Activated B cell treated with CpG ODN at 0.5 μM for 24 hours (primary cell): ENCODE measurements at places on chromosomes 1 and 21. TPM values are rescaled to one million over a fixed set of nuclear protein-coding genes. Genes with fewer than 3 reads are reported as not detected.

SLC16A4 gene
- total RNA-seq = 0.89 and 1.3 TPM in 2 replicates

WNT3A gene
- not detected in 2 replicates for total RNA-seq

DISC1 gene
- total RNA-seq = 2.4 TPM in 2 replicates

MROH9 gene
- total RNA-seq = not detected in 2 replicates

FOXO6 gene
- 0.12 and 0.55 TPM in 2 replicates for total RNA-seq

GPR25 gene
- total RNA-seq = 0.86 and 1.6 TPM in 2 replicates

TSPEAR gene
- not detected in 2 replicates for total RNA-seq

- H3K4me3 ChIP-seq = no peak overlapping the region
- H3K27ac ChIP-seq = no peak overlapping the region
- no peak for DNase-seq
These were observed 132.4 kb downstream of the PROX1 start for GRCh38 chr1:214120191-214120590.

DNA sequence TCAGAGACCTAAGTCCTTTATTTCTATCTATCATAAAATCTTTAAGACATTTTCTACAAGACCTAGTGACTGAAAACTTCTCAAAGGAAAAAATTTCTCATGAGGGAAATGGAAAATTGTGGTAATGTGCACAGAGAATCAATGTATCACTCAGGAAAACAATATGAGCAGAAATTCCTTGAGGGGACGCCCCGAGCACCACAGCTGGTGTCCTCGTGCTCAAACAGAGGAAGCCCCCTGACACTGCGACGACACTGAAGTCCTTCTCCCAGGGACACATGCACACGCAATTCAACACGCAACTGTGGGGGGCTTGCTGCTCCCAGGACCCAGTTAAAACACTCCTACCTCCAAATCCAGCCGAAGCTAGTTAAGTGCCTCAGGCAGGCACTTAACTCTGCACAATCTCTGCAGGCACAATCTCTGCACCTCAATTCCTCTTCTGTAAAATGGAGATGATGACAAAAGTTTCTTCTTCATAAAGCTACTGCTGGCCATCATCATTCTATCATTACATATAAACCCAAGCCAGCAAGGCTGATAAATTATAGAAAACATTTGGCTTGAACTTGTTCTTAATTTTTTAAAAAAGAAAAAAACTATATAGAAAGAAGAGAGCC, 16.0 kb downstream of the ZBTB17 start:
- no peak for DNase-seq
- peaks cover 30% of the 10 kb centered on the region for H3K36me3 ChIP-seq
- H3K4me1 ChIP-seq = peaks cover 83% of the 10 kb centered on the region
- H3K4me3 ChIP-seq = no peak overlapping the region
- H3K27me3 ChIP-seq = no peaks in the 10 kb centered on the region
- peak overlapping the region; percentile 69 for H3K27ac ChIP-seq

GRCh38 chr1:37931102-37931360, 15.8 kb downstream of the INPP5B start:
- no peaks in the 10 kb centered on the region for H3K27me3 ChIP-seq
- H3K36me3 ChIP-seq = peaks cover 26% of the 10 kb centered on the region
- H3K27ac ChIP-seq = peak overlapping the region; percentile 87
- no peak for DNase-seq

DNA sequence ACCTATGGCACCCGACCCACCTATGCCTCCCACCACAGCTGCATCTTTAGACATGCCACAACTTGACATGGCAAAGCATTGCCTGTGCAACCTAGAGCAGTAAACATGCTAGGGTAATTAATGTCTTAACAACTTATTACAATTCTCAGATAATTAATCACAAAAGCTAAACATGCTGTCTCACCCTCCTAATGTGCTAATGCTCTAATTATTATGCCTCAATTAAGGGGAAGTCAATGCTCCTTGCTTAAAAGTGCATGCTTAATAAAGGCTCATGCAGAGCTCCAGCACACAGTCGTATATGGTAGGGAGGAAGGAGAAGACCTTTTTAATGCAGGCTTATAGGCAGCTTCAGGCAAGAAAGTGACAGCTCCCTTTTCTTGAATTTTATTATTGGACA, 396.0 kb downstream of the SEC16B start:
- no peak overlapping the region for H3K4me3 ChIP-seq
- H3K36me3 ChIP-seq = no peaks in the 10 kb centered on the region
- no peaks in the 10 kb centered on the region for H3K27me3 ChIP-seq

DNA sequence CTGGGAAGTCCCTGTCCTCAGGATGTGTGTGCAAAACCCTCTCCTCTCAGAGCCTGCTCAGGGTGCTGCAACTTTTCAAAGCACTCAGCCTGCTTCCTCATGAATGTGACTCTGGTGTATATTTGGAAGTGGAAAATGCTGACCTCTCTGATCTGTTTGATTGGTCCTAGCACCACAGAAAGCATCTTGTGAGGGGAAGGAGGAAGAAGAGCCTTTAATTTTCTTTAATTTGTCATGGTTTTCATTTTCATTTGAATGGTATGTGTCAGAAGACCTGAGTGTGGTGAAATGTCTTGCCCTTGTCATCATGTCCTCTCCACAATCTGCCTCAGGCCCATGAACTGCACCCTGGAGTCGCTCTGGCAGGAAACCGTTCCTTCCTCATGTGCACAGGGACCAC, 383.5 kb downstream of the NTNG1 start:
- peaks cover 2% of the 10 kb centered on the region for H3K4me1 ChIP-seq
- H3K27me3 ChIP-seq = no peaks in the 10 kb centered on the region
- DNase-seq = no peak

DNA sequence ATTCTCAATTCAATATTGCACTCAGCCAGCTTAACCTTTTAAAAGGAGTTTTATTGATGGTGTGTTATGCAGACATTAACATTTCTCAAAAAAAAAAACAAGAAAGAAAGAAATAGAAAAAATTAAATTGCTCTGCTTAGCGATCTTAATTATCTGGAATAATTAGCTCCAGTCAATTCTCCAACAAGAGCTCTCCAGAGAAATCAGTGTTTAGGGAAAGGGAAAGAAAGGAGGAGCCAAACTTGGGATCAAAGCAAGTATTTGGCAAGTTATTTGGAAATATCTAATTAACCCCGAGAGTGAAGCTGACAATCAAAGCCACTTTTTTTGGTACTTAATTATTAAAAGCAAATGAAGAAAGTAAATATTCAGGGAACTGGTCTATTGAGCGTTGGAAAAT, 60.7 kb upstream of the CAMK1G start:
- H3K4me3 ChIP-seq = no peak overlapping the region
- no peaks in the 10 kb centered on the region for H3K4me1 ChIP-seq
- H3K36me3 ChIP-seq = no peaks in the 10 kb centered on the region

GRCh38 chr1:66033781-66034180, 241.1 kb downstream of the PDE4B start:
- no peak for DNase-seq
- H3K27ac ChIP-seq = no peak overlapping the region
- H3K27me3 ChIP-seq = peaks cover 1% of the 10 kb centered on the region
- no peaks in the 10 kb centered on the region for H3K4me1 ChIP-seq
- no peak overlapping the region for H3K4me3 ChIP-seq
- H3K36me3 ChIP-seq = no peaks in the 10 kb centered on the region

DNA sequence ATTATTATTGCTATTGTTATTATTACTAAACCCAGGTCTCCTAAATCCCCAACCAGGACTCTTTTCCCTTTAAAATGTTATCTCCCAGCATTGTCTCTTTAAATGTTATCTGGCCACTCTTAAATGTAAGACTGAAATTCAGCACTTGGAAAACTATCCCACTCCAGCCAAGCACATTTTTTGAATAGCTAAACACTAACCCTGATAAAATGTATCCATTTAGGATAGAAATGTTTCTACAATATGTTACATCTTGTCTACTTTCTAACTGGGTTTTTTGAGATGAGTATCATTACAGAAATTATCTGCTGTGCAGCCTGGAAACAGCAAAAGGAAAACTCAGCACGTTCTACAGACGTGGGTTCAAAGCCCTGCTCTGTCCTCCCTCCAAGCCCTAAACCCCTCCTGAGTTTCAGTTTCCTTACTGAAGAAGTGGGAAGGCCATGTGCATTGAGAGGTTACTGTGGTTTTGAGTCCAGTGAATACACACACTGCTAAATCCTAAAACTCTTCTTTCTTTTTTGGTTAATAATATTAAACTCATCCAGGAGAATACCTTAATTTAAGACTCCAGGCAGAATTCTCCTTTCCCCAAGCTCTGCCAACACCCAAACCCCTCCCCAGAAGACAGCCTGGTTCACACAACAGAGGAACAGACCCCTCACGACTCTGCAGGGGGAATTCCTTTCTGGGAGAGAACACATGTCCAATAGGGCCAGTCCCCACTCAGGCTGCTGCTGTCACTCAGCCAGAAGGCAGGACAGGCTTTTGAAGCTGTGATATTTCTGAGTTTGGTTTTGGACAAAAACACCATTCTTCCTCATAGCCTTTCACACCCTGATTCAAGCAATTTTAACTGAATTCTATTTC, 41.9 kb downstream of the HIVEP3 start:
- no peak overlapping the region for H3K27ac ChIP-seq
- no peak overlapping the region for H3K4me3 ChIP-seq
- no peaks in the 10 kb centered on the region for H3K27me3 ChIP-seq
- H3K36me3 ChIP-seq = no peaks in the 10 kb centered on the region
- no peaks in the 10 kb centered on the region for H3K4me1 ChIP-seq

- H3K36me3 ChIP-seq = no peaks in the 10 kb centered on the region
- H3K4me1 ChIP-seq = no peaks in the 10 kb centered on the region
- peaks cover 8% of the 10 kb centered on the region for H3K27me3 ChIP-seq
- no peak overlapping the region for H3K27ac ChIP-seq
These were observed 56.0 kb upstream of the PLXNA2 start for GRCh38 chr1:208300084-208300770.

DNA sequence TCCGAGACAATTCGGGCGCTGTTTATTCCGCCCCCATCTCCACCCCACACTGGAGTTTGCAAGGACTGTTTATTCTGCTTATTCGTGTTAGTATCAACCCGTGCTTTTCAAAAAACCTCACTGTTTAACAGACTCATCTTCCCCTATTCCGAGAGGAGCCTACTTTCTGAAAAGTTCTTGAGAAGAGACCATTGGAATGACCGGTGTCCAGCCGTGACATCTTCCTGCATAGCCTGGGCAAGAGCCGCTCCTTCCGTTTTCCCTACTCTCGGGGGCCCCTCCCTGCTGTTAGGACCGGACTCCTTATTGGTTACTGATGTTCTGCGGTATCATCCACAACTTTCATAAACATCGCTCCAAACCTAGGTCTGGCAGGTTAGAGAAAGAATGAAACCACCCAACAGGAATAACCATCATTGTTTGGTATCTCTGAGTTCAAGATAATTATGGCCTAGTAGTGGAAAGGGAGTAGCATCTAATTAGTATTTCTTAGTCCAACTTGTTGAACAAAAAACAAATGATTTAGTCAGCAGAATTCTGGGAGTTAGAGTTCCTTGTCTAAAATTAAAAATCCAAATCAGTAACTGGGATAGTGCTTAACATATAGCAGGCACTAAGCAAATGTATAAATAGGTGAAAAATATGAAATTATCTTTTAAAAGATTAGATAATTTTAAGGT, 837 bp downstream of the STXBP3 start:
- H3K36me3 ChIP-seq = peaks cover 17% of the 10 kb centered on the region
- H3K27ac ChIP-seq = peak overlapping the region; percentile 94
- DNase-seq = peak; percentile 21
- peak overlapping the region; percentile 99 for H3K4me3 ChIP-seq
- no peaks in the 10 kb centered on the region for H3K27me3 ChIP-seq

- peaks cover 14% of the 10 kb centered on the region for H3K36me3 ChIP-seq
- H3K27ac ChIP-seq = no peak overlapping the region
- no peaks in the 10 kb centered on the region for H3K27me3 ChIP-seq
- no peak for DNase-seq
These were observed 15.6 kb downstream of the SLC22A15 start for GRCh38 chr1:115991909-115992308.

DNA sequence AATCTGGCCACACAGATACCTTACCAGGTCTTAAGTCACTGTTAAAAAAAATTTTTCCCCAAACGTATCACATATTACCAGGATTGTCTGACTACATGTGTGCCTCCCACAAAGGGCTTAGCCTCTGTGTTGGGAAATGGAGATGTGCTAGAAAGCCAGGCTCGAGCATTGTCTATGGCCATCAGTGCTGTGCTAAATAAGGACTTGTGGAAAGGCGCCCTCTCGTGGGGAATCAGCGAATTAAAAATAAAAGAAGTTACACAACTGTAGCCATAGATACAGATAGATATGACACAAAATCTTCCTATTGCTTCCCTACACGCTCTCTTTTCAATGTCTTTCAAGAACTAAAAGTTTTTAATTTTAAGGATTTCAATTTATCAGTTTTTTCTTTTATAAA, 47.5 kb upstream of the CRNN start:
- no peaks in the 10 kb centered on the region for H3K36me3 ChIP-seq
- no peak overlapping the region for H3K4me3 ChIP-seq
- peaks cover 28% of the 10 kb centered on the region for H3K4me1 ChIP-seq
- no peak overlapping the region for H3K27ac ChIP-seq
- no peak for DNase-seq

DNA sequence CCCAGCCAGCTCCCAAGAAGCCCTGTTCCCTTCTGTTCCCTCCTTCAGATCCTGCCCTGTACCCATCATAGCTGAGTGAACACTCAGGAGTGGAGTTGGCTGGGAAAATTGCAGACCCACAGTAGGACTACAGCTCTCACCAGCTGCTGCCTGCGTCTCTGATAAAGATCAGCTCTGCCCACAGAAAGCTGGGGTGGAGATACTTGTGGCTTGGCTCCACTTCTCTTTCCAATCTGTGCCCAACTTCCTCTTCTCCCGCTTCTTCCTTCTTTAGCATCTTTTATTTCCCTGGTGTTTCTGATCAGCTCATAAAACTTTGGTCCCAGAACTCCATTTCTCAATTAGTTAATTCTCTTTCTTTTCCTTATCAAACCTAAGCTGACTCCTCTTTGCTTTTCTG, 5.5 kb upstream of the CD1A start:
- peak overlapping the region; percentile 26 for H3K4me3 ChIP-seq
- H3K4me1 ChIP-seq = peaks cover 54% of the 10 kb centered on the region
- no peaks in the 10 kb centered on the region for H3K36me3 ChIP-seq
- H3K27ac ChIP-seq = peak overlapping the region; percentile 59
- no peak for DNase-seq

DNA sequence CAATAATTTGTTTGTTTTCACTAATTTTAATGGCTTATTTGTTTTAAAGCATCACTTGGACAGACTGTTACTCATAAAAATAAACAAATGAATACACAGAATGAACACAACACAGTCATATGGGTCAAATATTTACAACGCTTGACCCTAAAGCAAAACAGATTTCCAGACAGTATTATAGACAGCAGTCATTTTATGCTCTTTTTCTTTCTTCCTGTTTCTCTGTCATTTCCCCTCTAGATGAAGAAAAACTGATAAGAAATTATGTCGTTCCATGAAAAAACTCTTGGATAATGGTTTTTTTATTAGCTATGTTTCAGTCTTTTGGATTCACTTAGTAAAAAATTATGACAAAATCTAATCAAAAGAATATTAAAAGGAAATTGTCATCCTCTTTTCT, 297.3 kb upstream of the NEGR1 start:
- no peaks in the 10 kb centered on the region for H3K4me1 ChIP-seq
- no peaks in the 10 kb centered on the region for H3K27me3 ChIP-seq
- no peak overlapping the region for H3K4me3 ChIP-seq
- H3K27ac ChIP-seq = no peak overlapping the region
- H3K36me3 ChIP-seq = no peaks in the 10 kb centered on the region
- no peak for DNase-seq
